ENCODE measurements at places on chromosomes 5 and 9.

GRCh38 chr9:549455-549997 is 292.0 kb upstream of the DMRT1 start:
- no peak for DNase-seq

DNA sequence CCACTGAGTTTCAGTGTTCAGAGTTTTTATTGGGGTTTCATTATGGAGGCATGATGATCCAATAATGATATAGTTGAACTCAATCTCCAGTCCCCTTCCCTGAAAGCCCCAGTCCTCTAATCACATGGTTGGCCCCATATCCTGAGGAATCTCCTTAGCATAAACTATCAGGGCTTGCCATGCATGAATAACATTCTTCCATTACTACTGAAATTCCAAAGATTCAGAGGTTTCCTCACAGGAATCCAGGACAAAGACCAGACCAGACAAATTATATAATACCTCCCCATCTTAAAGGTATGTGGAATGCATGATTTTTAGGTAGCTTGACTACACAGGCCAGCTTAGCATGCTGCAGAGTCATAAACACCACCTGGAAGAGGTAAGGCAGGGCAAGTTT is 15.5 kb upstream of the LRRTM2 start:
- no peak for DNase-seq

DNA sequence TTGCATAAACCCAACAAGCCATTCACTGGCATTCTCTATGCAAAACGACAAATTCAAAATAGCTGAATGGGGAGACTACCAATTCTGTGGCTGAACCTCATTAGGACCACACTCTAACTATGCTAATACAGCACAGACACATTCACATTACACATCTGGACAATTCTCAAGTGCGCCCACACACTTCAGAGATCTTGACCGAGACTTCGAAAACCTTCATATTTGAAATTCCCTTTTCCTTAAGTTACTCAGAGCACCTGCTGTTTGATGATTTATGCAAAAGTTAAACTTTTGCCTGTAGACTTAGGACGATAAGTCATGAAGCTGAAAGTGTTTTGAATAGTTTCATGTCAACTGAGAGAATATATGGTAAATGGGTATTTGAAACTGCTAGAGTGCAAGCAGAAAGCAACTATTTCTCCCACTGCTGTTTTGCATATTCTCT is 111.9 kb downstream of the FBN2 start:
- no peak for DNase-seq

DNA sequence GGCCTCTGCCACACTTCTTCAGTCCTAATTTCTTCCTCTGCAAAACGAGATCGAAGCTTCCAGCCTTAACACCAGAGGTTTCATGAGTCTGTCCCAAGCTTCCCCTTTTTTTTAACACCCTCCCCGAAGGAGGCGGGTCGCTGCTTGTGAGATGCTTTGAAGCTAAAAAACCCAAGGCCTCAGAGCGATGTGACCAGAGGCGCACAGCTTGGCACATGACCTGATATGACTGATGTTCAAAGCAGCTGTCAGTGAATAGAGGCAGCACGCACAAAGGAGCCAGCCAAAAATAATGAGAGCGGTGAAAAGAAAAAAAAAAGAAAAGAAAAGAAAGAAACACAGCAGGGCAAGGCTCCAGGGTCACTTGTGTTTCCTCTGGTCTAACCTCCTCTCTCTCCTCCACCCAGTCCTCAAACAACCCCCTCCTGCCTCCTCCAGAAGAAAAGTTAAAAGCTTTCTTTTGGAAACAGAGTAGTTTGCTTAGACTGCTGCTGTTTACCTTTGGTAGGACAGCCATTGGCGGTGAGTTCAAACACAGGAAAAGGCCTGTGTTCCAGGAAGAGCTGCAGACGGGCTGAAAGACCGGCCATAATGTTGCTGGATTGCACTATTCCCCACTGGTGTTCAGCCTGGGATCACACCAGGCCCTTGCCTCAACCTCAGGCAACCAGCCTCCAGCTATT is 10.9 kb upstream of the ZNF366 start:
- no peak for DNase-seq

GRCh38 chr5:147310059-147310704 is 75.4 kb downstream of the STK32A start:
- no peak for DNase-seq
